ENCODE measurements at places on chromosomes 7 and 10.

GRCh38 chr7:1008733-1009363, 25.9 kb downstream of the CYP2W1 start:
- DNase-seq = no peak

GRCh38 chr10:77715088-77715487, 77.5 kb upstream of the KCNMA1 start:
- no peak for DNase-seq

GRCh38 chr10:13959443-13960359, 371.0 kb downstream of the FRMD4A start:
- DNase-seq = no peak

DNA sequence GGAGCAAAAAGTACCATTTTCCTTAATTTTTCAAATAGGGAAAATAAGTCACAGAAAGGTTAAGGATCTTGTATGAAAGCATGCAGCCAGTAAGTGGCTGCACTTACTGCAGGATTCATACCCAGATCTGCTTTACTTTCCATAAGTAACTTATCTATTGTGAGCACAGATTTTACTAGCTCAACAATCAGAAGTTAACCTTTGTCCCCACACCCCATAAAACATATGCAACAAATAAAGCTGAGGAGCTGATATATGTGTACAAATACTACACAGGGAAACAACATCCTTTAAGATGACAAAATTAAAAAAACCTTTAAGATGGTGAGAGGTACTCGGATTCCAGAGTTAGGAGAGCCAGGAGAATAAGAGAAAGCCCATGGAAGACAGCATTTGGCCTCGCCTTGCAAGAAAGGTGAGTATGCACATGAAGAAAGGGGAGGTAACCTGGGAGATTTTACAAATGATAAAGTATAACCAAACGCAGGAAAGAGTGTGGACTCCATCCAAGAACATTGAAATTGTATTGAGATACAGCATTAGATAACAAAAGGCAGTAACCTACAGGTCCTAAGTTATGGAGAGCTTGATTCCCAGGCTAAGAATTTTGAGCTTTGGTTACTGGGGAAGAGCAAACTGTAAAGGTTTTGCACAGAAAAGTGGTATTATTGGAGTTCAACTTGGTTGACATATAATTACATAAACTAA, 87.1 kb downstream of the ITGB8 start:
- DNase-seq = no peak

DNA sequence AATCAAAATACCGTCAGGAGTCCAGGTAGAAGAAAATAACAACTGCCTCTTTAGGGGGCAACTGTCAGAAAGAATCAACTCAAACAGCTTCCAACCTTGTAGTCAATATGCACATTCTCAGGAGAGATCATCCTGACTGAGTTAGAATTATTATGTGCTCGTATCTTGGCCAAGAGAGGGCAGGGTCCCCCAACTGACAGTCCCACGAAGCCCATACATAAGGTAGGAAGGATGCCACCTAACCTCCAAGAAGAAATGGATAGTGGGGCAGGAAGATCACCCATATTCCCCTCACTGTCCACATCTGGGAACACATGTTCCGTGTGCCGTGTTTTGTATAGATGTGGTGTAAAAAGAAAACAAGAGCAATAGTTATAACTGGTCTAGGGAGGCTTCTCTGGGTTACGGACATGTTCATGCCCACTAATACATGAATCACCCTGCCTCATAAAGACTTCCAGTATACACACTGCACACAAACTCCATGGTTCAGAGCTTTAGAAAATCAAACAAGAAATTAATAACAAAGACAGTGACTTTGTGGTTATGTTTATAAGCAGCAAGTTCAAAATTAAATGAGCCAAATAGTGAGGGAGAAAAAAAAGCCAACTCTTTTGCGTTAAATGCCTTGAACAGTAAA, 295.6 kb downstream of the FGFR2 start:
- DNase-seq = no peak

GRCh38 chr10:75021379-75022249, 89.8 kb upstream of the SAMD8 start:
- DNase-seq = no peak
